Transverse colon (tissue), 4 donors: ENCODE measurements at places on chromosomes 13 and 19. TPM values are rescaled to one million over a fixed set of nuclear protein-coding genes. Genes with fewer than 3 reads are reported as not detected.

The ERCC2 gene
- total RNA-seq = 9.8 TPM

The ZNF536 gene
- total RNA-seq = 1.9 TPM

The NFIX gene
- total RNA-seq = 30.4 TPM

The RCBTB1 gene
- total RNA-seq = 10.4 TPM

DNA sequence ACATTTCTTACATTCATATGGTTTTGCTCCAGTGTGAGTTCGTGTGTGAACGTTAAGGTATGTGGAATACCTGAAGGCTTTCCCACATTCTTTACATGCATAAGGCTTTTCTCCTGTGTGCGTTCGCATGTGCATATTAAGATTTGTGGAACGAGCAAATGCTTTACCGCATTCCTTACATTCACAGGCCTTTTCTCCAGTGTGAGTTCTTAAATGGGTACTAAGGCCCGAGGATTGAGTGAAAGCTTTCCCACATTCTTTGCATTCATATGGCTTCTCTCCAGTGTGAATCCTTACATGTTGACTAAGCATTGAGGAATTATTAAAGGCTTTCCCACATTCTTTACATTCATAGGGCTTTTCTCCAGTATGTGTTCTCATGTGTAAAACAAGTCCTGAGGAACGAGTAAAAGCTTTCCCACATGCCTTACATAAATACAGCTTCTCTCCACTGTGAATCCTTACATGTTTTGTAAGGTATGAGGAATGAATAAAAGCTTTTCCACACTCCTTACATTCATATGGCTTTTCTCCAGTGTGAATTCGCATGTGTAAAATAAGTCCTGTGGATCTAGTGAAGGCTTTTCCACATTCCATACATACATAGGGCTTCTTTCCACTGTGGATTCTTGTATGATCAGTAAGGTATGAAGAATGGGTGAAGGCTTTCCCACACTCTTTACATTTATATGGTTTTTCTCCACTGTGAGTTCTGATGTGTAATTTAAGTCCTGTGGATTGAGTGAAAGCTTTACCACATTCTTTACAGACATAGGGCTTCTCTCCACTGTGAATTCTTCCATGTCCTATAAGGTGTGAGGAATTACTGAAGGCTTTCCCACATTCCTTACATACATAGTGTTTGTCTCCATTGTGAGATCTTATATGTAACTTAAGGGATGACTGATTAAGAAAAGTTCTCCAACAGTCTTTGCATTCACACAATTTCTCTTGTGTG is 10.7 kb downstream of the ZNF846 start:
- DNase-seq = no peak

GRCh38 chr13:37665420-37665819 is 66.9 kb upstream of the POSTN start:
- DNase-seq = no peak

GRCh38 chr13:45320876-45321629 is 19.9 kb downstream of the TPT1 start:
- no peak for DNase-seq

- no peak for DNase-seq
Measured at GRCh38 chr13:69226427-69226826, 881.2 kb upstream of the ATXN8OS start.

DNA sequence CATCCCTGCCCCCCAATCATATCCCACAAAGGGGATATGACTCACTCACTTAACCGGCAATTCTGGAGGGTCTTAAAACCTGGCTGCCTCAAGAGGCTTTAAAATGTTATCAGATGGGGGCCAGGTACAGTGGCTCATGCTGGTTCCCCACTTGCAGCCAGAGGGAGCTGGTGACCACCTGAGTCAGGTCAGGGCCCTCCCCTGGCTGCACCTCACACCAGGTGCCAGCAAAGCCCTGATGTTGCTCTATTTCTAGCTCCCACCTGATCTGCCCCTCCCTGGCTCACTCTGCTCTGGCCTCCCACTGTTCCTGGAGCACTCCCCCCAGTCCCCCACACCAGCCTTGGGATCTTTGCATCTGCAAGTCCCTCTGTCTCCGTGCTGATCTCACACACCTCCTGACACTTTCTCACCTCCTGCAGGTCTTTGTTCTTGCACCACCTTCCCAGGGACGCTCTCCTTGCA is 14.2 kb downstream of the HPN start:
- DNase-seq = no peak
